ENCODE measurements at places on chromosomes 16 and 17.

- no peak for DNase-seq
These were observed 29.3 kb downstream of the UNC13D start for GRCh38 chr17:75814900-75815373.

- DNase-seq: no peak
These were observed 241.1 kb downstream of the SOX9 start for GRCh38 chr17:72361892-72362291.

DNA sequence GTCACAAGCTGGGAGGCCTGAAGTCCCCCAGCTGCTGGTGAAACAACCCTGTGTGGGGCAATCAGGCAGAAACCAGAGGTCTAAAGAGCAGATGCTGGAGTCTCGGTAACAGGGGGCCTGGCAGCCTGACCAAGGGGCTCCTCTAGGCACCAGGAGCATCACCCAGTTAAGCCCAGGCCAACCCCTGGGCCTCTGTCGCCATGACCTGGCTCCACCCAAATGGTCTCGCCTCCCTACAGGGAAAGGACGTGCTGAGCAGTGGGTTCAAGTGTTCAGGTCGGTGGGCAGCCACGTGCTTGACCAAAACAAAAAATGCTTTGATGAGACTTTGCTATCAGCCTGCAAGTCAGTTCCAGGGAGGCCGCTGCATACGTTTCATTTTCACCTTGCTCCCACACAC, 240.3 kb downstream of the ZNF423 start:
- DNase-seq: no peak

DNA sequence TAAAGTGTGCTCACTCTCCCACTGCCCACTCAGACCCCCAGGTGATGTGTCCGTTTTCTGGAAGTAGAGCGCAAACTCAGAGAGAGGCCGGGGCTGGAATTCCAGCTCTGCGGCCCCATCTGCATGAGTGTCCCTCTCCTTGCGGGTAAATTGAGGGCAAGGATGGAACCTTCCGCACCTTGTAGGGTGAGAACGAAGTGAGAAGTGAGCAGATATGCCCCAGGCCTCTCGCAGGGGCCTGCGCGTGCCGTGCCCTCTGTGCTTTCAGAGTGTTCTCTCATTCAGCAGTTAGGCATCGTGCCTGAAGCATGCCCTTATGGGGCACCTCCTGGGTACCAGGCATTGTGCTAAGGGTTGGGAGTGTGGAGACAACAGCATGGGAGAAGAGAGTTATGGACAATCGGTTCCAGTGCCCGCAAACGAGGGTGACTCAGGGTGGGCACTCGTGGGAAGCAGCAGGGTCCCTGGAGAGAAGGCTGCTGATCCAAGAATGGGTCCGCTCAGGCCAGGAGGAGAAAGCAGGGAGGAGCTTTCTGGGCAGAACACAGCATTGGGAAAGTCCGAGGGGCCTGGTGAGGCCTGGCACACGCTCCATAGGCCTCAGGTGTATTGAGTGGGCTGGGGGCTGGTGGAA, 23.8 kb downstream of the CMIP start:
- DNase-seq: no peak

DNA sequence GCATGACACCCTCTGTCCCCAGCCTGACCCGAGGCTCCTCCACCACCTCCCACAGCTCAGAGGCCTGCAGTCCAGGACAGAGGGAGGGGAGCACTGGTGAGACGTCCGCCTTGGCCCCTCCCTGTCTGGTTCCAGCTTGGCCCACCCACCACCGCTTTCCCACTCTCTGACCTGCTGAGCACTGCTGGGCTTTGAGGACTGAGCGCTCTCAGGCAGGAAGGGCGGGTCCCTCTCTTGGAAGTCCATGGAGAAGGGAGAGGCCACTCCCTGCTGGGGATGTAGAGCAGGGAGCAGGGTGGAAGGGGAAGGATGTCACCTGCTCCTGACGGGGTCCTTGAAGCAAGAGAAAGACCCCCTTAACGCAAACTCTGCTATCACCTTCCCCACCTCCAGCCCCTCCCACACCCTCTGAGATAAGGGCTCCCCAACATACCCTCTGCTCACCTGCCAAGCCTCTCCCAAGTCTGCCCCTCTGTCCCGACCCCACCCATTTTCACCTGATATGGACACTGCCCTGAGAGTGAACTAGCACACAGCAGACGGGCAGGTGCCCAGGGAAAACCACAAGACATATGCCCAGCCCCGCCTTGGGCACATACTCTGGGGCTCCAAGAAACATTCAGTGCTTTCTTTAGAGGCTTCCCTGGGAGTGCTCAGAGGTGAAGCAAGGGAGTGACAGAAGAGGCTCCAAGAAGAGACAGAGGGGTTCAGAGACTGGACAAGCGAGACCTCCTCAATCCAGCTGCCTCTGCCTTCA, 1.4 kb downstream of the OSBPL7 start:
- no peak for DNase-seq

DNA sequence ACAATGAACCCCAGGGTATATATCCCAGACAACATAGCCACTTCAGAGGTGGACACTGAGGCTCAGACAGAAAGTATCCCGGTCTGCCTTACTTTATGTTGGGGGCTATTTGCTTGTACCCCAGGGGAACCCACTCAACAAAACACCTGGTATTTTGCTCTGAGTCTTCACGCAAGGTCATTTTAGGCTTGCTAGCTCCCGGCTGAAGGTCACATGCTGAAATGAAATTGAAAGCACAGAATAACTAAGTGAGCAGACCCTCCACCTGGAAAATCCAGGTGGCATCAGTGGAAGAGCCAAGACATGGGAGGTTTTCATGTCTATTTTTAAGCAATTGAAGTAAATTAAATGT, 4.1 kb upstream of the KDM8 start:
- no peak for DNase-seq

DNA sequence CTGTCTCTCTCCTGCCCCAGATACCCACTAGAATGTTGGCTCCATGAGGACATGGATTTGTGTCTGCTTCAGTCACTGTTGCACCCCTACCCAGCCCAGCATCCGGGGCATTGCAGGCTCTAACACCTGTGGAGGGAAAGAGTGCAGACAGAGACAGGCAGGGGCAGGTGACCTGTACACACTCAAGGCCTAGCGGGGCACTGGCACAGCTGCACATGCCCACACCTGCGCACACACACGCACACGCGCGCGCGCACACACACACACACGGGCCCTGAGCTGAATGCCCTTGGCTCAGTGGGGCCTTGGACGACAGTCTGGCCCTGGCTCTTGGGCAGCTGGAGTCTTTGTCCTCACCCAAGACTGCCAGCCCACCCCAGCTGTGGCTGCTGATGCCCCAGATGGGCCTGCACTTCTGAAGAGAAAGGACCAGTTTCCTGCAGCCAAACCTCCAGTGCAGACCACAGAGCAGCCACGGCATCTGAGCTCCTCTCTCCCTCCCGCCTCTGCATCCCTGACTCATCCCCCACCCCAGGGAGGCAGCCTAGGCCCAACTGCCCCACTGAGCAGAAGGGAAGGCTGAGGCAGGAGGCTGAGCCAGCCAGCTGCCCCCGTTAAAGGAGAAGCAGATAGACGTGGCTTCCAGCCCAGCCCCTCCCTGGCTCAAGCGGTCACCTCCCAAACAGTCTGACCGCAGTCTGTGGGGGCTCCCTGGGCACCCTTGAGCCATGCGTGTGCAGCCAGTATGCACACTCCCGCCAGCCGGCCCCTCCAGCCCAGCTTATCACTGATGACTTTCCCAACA, 12.3 kb upstream of the RAI1 start:
- DNase-seq: no peak

GRCh38 chr17:41301916-41302901, at the start of gene KRTAP29-1:
Gene KRTAP29-1, minus strand, starts transcription at chr17:41302851. Its CDS starts 0 bp downstream, at chr17:41302851.
- no peak for DNase-seq

DNA sequence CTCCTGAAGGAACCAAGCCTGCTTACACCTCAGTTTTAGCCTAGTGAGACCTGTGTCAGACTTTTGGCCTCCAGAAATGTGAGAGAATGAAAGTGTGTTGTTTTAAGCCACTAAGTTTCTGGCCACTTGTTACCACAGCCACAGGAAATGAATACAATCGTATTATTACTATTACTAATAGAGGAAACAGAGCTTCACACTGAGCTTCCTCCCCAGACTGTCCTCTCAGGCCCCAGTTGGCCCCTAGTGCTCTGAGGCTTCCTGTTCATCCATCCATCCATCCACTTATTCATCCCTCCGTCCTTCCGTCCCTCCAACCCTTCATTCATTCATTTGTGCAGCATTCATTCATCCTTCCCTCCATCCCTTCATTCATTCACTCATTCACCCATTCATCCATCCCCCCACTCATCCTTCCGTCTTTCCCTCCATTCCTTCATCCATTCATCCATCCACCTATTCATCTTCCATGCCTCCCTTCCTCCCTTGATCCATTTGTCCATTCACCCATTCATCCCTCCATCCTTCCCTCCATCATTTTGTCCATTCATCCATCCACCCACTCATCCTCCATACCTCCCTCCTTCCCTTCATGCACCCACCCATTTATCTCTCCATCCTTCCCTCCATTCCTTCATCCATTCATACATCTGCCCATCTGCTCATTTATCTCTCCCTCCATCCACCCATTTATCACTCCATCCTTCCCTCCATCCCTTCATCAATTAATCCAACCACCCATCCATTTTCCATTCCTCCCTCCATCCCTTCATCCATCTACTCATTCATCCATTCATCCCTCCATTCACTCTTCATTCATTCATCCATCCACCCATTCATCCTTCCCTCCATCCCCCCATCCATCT, 95.0 kb downstream of the FOXL1 start:
- no peak for DNase-seq

- DNase-seq: no peak
These were observed 123.9 kb upstream of the CIBAR2 start for GRCh38 chr16:85235991-85236817.

- no peak for DNase-seq
These were observed 9.6 kb upstream of the NACA2 start for GRCh38 chr17:61600621-61601020.

DNA sequence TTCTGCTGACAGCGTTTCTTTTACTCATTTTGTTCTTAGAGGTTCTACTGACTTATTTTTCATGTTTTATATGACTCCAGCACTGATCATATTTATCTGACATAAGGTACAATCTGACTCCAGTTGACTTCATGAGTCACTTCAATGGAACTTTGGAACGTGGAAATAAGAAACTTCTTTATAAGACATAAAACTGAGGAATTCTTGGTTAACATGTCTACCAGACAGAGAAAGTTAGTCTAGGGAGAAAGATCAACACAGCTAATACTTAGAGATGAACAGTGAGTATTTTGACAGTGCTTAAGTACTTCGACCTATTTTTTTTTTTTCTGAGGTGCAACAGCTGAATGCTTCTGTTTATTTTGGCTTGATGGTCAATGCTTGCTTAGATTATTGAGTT, 679.5 kb downstream of the KCNJ2 start:
- no peak for DNase-seq

DNA sequence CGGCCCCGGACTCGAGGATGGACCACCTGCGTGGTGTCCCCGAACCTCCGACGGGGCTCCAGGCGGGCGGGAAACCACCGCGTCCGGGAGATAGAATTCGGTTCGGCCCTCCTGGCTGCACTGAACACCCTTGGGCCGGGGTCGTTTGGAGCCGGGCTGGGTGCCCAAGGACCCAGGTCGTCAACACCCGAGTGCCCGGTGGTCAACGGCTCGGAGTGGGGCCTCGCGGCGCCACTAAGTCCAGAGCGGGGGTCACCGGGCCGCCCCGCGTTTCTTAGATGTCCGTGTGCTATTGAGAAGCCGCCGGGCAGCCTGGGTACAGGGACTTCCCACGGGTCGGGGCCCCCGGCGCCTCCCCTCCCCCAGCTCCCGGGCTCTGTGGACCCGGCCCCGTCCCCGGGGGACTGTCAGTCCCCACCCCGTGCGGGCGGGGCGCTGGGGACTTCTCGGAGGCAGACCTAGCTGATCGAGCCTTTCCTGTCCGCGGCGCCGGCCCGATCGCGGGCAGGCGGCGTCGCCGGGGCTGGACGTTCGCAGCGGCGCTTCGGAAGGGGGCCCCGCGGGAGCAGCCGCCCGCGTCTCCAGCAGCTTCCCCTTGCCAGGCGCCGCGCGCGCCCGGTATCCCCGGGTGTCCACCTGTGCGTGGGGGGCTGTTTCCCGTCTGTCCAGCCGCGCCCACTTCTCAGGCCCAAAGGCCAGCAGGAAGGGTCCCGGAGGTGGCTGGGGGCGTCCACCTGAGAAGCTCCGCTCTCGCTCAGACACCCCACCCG, 655 bp upstream of the NPTX1 start:
- DNase-seq: no peak

DNA sequence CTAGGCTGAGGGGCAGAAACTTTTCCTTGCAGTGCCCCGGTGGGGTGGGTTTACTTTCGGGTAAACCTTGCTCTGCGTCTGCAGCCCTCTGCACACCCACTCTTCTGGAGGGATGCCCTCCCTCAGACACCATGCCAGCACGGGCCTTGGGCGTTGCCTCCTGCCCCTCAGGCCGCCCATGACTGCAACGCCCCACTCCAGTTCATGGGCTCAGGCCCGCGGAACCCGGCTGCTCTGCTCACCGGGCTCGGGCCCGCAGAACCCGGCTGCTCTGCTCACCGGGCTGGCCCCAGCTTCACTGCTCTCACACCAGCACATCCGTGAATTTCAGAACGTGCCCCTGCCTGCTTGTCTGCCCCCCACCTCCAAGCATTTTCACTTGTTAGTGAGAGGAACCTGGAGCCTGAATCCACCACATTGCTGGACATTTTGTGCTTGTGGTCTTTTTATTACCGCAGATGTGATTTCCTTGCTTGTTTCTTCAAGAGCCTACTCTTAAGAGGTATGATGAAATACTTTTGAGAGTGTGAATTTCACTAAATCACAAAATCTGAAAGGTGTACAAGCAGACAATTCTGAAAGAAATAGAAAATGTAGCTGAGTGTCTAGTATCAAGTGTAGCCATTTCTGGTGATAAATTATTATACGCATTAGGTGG, 130.9 kb downstream of the RPTOR start:
- no peak for DNase-seq

DNA sequence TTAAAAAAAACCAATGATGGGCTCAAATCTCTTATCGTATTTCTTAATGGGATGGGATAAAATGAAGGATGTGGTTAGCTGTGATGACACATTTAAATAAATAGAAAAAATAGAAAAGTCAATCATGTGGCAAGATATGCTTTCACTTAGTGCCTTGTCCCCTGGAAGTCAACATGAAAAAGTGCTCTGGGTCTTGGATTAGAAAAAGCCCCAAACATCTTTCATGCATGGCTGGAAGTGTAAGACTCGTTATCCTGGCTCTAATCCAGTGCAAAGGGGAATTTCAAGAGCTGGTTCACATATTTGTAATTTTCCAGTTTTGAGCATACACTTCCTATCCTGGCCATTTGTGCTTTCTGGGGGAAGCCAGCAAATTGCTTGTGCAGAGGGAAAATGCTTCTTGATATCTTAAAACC, 160.9 kb downstream of the MAP2K6 start:
- DNase-seq: no peak

DNA sequence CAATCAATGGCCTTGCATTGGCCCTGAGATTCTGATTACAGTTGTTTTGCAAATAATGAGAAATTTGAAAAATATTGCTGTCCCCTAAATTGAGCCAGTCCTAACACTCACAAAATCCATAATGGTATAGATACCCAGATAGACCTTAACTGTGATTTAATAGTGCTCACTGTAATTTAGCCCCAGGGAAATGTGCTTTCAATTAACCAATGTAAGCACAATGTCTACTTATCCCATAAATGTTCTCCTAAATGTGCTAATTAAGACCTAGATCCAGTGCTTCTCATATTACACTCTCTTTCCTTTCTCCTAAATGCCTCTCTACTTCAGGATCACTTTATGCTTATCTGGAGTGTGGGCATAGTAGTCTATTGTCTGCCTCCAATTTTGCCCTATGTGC, 417.8 kb upstream of the CCL2 start:
- DNase-seq: no peak

- DNase-seq: no peak
These were observed 59.0 kb downstream of the ABR start for GRCh38 chr17:1120596-1121441.

Data from hypothalamus (tissue), 51 donors.